Glomerular endothelial cell (primary cell): ENCODE measurements at places on chromosomes 16 and 17.

DNA sequence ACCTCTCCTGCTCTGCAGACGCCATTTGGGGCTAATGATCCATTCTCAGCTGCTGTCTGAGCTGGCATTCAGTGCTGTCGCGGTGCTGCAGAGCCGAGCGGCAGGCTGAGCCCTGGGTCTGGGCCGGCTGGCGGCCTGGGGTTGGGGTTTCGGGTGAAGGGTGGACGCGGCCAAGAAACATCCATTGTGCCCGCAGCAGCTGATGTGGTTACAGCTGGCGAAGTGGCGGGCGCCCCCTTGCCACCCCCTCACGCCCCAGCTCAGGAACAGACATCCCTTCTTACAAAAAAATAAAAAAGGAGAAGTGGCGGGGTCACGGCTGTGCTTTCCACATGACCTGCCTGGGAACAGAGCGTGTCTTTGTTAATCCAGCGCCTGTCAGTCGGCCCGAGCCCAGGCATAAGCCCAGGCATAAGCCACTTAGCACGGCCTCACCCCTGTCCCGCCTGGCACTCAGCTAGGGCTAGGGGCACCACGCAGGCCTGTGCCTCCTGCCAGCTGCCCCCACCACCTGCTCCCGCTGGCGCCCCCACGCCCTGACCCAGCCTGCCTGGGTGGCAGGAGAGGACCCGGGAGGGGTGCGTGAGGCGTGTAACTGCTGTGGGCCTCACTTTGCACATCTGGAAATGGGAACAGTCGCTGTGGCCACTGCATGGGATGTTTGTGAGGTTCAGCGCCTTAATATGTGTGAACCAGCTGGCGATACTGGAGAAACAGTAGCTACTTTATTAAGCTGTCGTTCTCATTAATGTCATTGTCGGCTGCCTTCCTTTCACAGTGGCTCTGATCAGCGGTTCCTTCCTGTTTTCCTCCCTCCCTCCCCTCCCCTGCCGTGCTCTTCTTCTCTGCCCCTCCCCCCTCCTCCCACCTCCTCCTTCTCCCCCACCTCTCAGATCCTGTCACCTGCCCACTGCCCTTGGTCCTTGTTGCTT, 197.7 kb upstream of the CIBAR2 start:
- no peak for DNase-seq

DNA sequence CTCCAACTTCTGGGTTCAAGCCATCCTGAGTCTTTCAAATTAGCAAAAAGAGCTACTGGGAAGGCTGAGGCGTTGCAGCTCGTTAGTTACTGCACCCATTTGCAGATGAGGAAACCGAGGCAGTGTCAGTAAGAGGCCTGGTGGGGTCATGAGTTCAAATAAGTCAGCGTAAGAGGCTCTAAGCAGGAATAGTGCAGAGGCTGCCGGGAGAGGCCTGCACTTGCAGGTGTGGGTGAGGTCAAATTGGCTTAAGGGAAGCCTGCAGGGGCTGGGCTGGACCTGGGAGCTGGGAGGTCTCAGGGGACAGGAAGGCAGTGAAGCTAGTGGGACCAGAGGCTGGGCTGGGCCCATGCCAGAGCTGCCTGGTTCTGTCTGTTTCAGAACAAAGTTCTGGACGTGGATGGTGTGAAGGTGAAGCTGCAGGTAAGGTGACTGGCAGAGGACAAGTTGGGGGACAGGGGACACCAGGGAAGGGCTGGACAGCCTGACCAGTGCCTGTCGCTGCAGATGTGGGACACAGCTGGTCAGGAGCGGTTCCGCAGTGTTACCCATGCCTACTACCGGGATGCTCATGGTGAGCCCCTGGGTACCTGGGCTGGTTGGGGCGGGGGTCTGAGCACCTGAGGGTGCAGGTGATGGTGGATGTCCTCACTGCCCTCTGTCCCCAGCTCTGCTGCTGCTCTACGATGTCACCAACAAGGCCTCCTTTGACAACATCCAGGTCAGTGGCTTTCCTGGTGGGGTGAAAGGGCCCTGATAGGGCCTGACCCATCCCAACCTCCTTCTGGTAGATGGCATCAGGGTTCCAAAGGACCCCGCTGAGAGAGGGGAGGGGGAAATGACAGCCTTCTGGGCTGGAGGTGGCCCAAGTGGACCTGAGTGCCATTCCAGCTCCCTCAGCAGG, 3.0 kb downstream of the RAB26 start:
- DNase-seq, result no peak

DNA sequence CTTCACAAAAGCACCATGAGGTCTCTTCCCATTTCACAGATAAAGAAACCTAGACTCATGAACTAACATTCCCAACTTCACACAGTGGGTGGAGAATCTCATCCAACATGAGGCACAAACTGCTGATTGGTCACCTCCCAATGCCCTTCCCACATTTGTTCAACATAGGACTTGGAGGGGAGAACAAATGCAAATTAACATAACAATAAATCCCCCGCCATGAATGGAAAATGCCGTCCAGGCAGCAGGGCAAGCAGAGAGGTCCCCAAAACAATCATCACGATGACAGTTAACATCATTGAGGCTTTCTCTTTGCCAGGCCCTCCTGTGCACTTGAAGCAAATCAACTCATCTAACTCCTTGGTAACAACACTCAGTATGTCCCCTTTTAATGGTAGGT, 185.3 kb downstream of the TMEM132E start:
- no peak for DNase-seq

GRCh38 chr16:73289232-73289631, 241.3 kb upstream of the ZFHX3 start:
- DNase-seq, result no peak

GRCh38 chr17:12789075-12789480, 220 bp upstream of the ARHGAP44 start:
- no peak for DNase-seq
